ENCODE measurements at places on chromosomes 3 and 15.

GRCh38 chr3:49260806-49261324, 16.2 kb downstream of the C3orf62 start:
- no peak for DNase-seq

DNA sequence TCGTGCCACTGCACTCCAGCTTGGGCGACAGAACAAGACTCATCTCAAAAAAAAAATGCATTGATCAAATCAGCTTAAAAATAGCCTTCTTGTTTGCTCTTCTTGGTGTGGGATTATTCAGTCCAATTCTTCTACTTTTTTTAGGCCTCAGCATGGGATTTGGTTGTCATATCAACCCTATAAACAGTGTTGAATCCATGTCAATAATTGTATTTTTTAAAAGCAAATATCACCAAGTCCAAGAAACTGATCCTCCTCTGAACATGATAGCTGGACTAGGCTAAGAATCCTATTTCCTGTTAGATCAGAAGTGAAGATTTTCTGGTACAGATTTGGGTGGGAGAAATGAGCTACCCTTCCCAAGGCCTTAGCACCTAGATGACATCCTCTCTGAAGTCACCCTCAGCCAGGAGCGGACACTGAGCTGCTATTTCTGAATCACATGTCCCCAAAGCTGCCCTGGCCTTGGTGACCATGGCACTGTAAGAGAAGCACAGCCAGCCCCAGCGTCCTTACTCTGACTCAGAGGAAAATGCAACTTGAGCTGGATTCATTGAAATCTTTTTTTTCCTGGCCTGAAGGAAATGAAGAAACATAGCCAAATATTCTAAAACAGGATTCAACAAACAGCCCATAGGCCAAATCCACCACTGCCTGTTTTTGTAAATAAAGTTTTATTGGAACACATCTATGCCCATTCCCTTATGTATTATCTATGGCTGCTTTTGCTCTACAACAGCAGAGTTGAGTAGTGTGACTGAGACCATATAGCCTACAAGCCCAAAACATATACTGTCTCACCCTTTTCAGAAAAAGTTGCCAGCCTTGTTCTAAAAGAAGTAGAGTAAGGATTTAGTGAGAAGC, 215.9 kb upstream of the CTDSPL start:
- no peak for DNase-seq

DNA sequence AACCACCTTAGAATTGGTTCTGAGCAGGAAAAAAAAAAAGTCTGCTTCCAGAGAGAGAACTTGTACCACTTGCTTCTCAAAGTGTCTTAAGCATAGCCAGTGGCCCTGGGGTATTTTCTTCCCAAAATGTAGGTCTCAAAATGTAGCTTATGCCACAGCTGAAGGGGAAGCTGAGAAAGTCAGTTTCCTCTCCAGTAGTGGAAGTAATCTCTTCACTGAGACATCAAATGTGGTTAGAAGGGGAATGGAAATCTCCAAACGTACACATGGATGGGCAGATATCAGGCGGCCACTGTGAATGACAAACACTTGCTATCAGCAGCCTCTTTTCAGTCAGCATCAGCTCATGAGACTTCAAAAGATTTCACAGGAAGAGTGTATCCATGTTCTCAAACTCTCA, 841.2 kb downstream of the TUSC7 start:
- DNase-seq: no peak

DNA sequence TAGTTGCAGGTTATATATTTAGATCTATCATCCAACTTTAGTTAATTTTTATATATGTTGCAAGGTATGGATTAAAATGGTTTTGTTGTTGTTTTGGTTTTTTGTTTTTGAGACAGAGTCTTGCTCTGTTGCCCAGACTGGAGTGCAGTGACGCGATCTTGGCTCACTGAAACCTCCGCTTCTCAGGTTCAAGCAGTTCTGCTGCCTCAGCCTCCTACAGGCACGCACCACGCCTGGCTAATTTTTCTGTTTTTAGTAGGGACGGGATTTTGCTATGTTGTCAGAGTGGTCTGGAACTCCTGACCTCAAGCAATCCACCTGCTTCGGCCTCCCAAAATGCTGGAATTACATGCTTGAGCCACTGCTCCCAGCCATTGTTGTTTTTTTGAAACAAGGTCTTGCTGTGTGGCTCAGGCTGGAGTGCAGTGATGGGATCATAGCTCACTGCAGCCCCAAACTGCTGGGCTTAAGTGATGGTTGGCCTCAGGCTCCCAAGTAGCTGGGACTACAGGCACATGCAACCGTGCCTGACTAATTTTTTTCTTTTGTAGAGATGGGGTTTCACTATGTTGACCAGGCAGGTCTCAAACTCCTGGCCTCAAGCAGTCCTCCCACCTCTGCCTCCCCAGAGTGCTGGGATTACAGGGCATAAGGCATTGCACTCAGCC, 92.0 kb downstream of the ZNF609 start:
- no peak for DNase-seq

DNA sequence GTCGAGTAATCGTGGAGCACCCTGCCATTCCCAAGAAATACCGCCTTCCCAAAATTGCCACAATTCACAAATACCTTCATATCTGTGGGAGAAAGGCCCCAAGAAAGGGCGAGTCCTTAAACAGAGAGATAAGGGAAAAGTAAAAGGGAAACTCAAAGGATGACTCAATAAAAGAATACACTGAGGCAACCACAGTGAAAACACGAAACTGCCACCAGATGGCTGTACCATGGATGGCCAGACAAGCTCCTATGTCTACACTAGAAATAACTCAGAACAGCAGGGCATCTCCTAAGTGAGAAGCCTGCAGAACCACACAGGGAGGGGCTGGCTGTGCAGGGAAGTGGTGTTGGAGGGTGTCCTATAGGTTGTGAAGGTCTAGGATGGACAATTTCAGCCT, 25.0 kb downstream of the SRGAP3 start:
- no peak for DNase-seq

- no peak for DNase-seq
These were observed 184.3 kb downstream of the TJP1 start for GRCh38 chr15:29638011-29638410.

- DNase-seq: peak; percentile 45
These were observed 227.8 kb upstream of the LYSMD4 start for GRCh38 chr15:99961011-99961441.

- peak; percentile 14 for DNase-seq
These were observed 483 bp downstream of the EHD4 start for GRCh38 chr15:41971895-41972252.

GRCh38 chr3:45881078-45882022, 5.0 kb upstream of the CCR9 start:
- DNase-seq: no peak

- no peak for DNase-seq
These were observed 37.7 kb upstream of the POLG start for GRCh38 chr15:89372069-89372935.

- no peak for DNase-seq
These were observed 498.4 kb downstream of the FHIT start for GRCh38 chr3:60752809-60753208.

GRCh38 chr3:54573858-54574257, 354.0 kb downstream of the LRTM1 start:
- no peak for DNase-seq

DNA sequence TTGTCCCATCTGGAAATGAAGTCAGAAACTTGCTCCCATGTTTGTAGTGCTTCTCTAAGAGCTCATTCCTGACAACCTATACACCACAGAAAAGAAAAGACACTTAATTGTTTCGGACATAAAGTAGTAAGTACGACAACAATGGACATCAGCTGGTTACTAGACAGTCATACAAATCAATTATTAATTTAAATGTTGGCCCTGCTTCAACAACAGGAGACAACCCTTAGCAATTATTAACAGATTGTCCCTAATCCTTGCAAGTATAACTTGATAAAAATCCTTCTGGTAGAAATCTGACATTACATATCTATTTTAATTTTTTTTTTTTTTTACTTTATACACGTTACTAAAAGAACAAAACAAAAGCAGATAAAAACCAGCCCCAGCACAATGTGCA, 29.8 kb downstream of the ERICH6 start:
- no peak for DNase-seq

DNA sequence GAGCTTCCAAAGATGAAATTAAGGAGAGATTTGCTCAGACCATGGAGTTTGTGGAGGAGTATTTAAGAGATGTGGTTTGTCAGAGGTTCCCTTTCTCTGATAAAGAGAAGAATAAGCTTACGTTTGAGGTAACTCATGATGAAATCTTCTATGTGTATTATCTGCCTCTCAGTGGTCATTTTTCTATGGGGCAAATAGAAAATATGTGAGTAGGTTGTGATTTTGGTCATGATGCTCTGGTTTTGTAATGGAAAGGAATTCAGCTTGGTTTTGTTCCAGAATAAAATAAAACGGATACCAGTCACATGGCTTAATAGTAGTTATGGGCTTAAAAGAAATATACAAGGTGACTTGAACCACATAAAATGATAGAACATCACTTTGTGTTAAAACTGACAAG, 181.1 kb downstream of the ITPR1 start:
- DNase-seq: no peak

GRCh38 chr15:29890336-29891095, 68.2 kb upstream of the TJP1 start:
- no peak for DNase-seq

- no peak for DNase-seq
These were observed 12.3 kb upstream of the SLC30A4 start for GRCh38 chr15:45534821-45535220.

DNA sequence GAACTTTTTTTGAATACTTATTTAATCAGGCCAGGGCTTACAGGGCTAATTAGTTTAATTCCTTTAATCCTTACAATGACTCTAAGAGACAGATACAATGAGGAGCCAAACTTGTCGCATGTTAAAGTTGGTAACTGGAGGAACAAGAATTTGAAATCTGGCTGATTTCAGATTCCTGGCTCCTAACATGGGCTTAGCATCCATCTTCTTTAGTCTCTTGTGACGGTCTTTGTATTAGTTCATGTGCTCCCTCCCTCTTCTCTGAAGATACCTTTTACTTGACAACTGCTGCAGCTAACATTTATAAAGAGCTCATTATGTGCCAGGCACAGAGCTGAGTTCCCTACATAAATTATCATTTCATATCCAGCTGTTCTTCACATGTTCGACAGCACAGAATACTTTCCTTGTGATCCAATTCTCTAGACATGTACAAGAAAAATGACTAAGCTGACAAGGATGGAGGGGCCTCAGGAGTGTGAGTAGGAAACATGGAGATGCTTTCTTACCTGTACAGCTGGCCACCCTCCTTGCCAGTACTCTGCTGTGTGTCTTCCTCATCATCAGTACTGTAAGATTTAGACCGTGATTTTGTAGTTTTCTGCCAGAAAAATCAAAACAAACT, 206.8 kb upstream of the STRIT1 start:
- DNase-seq: no peak

DNA sequence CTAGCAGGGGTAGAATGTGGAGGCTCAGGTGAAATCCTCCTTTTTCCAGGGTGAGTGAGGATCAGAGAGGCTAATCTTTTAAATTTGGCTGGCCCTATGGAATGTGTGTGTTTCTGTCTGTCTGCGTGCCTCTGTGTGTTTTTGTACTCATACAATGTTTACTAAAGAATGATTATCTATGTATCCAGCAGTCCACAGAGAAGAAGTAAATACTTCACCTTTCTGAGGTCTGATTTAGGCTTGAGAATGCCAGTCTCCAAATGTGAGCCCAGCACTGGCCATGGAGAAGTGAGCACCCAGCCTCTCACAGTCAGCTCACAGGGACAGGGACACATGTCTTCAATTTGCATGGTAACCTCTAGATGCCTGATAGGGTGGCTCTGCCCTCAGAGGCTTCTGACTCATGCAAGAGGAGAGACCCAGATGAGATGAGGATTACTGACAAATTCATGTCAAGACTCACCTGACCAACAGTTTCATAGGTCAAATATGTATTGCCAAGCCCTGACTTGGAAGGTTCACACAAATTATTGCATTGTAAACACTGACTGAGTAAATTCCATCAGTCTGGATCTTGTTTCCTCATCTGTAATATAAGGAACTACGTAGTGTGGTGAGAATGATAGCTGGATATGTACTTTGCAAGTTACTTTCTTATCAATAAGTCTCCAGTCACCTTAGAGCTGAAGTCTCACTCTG, 31.0 kb downstream of the ENTPD3 start:
- no peak for DNase-seq

- no peak for DNase-seq
These were observed 2.8 kb downstream of the GPD1L start for GRCh38 chr3:32109256-32109655.

DNA sequence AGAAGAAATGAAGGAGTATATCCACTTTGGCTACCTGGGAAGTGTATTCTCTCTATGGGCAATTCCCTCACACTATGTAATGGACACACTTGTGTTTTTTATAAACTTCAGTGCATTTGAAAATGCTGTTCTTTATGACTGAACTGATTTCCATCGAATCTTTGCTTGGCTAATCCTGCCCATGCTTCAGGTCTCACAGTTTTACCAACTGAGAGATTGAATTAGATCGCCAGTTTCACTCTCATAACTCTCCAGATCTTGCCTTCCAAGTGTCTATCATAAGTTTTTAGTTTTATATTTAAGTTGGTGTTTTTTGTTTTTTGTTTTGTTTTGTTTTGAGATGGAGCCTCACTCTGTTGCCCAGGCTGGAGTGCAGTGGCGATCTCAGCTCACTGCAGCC, 73.5 kb upstream of the MBNL1 start:
- DNase-seq: no peak

- no peak for DNase-seq
These were observed 3.1 kb downstream of the CHRNB4 start for GRCh38 chr15:78637776-78638435.

DNA sequence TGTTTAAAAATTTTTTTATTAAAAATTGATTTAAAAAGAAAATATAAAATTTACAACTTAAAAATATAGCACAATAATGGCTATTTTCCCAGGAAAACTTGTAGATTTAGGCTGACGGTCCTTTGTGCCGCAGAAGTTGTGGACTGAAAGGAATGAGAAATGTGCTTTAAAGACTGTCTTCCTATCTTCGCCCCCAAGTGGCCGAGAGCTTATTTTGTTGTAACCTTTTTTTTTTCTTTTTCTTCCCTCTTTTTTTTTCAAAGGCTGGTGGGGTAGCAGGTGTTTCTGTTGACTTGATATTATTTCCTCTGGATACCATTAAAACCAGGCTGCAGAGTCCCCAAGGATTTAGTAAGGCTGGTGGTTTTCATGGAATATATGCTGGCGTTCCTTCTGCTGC, 15.5 kb downstream of the SLC25A26 start:
- DNase-seq: peak; percentile 17

- no peak for DNase-seq
These were observed 2.0 kb downstream of the CA12 start for GRCh38 chr15:63379492-63380150.

DNA sequence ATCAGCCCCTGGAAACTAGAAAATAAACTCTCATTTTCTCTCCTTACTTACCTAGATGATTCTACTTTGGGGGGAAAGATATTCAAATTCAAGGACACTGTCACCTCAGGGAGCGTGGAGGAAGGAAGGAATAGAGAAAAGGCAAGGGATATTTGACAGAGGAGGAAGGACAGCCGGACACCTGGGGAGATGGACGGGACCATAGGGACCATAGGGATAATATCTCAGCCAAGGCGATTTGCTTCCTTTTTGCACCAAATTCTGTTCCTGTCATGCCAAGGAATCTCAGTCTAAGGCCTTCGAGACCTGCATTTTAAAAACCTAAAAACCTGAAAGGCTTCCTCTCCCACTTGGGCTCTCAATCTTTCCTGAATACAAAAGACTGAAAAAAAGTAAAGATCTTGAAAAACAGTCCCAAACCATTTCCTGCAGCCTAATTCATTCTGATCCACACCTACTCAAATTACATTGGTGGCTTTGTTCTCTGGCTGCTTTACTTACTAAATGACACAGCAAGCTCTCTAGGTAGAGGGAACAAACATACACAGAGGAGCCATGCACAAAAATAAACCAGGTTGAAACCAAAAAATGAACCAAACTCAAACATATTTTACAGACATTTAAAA, 73.9 kb upstream of the SLC24A5 start:
- no peak for DNase-seq
